T1000 (cell line): ENCODE measurements at places on chromosomes 6 and 20.

GRCh38 chr20:40678286-40678875 is 10.7 kb downstream of the MAFB start:
- DNase-seq, result no peak

DNA sequence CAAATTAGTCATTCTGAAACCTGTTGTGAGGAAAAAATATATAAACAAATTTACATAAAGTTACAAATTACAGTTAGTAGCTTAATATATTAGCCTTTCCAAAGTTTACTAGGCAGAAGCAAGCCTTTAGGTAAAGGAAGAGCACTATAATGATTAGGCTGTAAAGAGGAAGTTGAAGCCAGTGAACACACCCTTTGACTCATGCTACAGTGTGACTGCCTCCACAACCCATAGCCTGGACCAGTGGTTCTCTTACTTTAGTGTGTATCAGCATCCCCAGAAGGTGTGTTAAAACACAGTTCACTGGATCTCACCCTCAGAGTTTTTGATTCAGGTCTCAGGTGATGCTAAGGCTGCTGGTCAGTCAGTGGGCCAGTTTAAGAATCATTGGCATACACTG is 91.4 kb upstream of the DEFB112 start:
- DNase-seq, result no peak

- DNase-seq, result no peak
These were observed 30.8 kb downstream of the GSTA4 start for GRCh38 chr6:52964318-52964717.

GRCh38 chr20:40651151-40651550 is 37.9 kb downstream of the MAFB start:
- no peak for DNase-seq

DNA sequence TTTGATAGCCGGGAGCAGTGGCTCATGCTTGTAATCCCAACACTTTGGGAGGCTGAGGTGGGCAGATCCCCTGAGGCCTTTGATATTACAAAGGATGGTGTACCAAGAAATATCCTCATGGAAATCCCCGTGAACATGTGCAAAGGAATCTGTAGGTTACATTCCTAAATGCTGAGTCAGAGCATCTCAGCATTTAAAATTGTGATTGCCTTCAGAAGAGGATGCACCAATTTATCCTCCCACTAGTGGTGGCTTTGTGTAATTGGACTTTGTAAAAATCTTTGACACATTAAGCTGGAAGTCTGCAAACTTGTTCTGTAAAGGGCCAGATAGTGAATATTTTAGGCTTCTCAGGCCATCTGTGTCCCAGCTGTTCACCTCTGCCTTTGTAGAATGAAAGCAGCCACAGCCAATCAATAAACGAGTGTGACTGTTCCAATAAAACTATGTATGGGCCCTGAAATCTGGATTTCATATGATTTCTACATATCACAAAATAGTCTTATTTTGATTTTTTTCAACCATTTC is 11.8 kb downstream of the TMEM14B start:
- DNase-seq, result peak; percentile 83

DNA sequence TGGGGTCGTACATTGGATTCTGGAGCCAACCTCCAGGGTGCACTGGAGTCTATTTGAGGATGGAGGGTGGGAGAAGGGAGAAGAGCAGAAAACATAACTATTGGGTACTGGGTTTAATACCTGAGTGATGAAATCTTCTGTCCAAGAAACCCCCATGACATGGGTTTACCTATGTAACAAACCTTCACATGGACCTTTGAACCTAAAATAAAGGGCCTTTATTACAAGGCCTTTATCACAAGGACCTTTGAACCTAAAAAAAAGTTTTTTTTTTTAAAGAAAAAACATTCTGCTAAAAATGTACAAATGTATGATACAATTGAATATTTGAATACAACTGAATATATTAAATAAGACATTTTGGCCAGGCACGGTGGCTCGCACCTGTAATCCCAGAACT is 38.1 kb upstream of the ZNF133 start:
- DNase-seq, result no peak

DNA sequence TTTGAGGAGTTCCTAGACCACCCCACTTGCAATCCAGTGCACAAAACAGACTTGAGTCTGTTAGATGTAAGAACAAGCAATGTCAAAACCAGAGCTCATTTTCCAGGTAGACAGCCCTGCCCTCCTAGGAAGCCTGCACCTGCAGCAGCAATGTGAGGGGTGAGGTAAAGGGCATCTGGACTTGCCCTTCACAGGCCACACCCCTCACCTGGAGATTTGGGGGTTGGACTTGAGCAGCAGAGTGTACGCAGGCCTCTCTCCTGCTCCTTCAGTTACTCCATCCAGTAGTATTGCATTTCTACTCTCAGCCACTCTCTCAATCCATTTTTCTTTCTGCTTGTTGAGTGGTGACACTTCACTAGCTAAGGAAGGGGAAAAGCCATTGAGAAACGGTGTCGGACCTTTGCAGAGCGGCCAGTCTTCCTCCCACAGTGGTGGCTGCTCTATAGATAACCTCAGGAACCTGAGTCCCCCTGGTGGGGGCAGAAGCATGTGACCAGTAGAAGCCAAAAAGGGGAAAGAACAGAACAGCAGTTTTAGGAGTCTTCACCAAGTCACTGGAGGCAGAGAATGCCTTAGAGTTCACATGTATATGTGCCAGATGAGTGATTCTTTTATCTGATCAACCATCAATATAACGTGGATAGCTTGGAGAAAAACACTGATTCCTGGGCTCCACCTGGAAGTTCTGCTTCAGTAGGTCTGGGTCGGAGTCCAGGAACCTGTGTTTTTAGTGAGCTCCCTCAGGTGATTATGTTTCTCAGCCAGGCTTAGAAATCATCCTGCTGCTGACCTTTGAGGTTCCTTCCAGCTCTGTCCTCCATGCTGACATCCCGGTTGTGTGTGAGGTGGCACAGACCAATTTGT is 28.0 kb downstream of the ARFGEF2 start:
- no peak for DNase-seq

DNA sequence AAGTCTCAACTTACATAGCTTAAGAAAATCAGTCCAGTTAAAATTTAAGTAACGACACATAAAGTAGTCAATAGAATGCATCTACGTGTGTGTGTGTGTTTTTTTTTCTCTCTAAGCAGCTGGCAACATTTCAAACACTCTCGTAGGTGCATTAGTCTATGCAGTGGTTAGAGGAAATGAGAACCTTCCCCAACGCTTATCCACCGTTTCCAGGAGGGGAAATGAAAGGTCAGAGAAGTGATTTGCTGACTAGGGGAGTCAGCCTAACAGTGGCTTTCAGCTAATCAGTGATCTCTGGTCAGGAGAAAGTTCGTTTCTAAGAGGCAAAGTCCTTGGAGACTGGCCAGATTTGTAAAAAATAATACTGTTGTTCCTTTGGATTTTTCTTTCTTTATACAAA is 806.6 kb downstream of the C6orf118 start:
- no peak for DNase-seq

DNA sequence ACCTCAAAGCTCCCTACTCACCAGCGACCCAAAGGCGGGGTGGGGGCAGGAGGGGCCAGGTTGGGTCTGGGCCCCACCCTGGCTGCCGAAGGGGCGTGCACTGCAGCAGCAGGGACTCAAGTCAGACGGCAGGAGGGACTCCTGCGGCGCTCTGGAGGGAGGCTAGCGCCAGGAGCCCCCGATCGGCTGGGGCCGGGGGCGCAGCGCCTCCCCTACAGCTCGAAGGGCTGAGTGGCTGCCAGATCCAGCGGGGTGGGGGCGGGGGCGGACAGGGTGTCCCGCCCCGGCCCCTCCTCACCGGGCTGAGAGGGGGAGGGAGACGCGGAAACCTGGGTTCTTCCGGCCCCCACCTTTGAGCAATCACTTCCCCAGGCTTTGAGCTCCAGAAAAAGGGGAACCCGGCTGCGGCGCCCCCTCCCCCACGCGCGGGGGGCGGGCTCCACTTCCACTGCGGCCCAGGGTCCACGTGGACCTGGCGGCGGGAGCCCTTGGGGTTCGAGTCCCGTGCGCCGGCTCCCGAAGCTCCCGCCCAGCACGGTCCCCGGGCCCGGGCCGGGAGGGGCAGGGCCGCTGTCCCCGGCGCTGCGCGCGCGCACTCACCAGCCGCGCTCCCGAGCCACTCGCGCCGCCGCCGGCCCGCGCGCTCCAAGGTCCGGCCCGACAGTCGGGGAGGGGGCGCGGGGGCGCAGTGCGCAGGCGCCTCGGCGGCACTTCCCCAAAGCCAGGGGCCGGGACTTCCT is at the start of gene RGS19:
TSS of gene RGS19 (minus strand) at position 246 of the 740 bp plus-strand sequence. CDS start 2,632 bp downstream, outside the sequence.
- DNase-seq, result no peak

DNA sequence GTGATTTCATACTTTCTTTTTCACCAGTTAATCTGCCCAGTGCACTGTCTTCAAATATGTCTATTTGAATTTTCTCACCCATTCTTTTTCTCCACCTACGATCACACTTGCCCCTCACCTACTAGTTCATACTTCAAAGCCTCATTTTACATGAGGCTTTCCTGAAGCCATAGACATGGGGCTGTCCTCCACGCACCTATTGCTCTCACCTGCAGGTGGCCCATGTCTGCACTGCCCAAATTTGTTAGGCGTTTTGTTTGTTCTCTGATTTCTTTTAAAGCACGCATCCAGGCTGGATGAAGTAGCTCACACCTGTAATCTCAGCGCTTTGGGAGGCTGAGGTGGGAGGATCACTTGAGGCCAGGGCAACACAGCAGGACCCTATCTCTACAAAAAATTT is 106.8 kb upstream of the RIPOR2 start:
- DNase-seq, result no peak

- no peak for DNase-seq
These were observed 64.3 kb upstream of the PAK5 start for GRCh38 chr20:9903048-9903655.

- no peak for DNase-seq
These were observed 998 bp downstream of the BMP2 start for GRCh38 chr20:6768228-6769140.

- DNase-seq, result no peak
These were observed 274.1 kb downstream of the CLIC5 start for GRCh38 chr6:45741437-45742171.

GRCh38 chr6:81934936-81935335 is 182.5 kb upstream of the TENT5A start:
- no peak for DNase-seq

DNA sequence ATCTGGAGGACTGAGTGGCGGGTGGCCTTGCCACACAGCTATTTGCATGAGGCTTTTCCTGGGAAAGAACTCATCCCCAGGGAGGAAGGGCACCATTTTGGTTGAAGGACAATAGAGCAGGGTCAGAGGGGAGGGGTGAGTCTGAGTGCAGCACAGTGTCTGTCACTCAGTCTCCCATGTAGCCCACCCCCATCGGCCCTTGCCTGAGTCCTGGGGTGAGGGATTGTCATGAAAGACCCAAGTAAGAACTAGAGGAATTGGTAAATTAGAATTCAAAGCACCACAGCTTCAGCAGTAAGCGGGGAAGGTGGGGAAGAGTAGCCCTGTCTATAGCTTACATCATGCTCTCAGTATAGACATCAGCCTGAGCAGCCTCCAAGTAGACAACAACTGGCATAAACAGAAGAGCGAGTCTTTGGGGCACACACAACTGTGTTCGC is 90.4 kb upstream of the TMEM30A start:
- DNase-seq, result no peak

DNA sequence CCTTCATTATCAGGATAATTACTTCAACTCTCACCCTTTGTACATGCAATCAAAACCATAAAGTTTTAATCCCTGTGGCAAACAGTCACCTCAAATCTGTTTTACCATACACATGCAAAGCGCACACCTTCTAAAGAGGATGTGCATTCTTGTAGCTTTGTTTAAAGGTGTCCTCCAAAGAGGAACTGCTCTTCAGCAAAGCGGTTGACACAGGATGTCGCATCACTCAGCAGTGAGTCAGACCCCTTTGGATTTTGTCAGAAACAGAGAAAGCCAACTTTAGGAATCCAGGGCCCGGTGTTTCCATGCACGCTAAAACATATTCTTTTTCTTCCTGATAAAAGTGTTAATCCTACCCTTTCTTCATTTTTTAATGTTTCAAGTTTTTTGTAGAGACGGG is 268.3 kb upstream of the ARID1B start:
- no peak for DNase-seq

DNA sequence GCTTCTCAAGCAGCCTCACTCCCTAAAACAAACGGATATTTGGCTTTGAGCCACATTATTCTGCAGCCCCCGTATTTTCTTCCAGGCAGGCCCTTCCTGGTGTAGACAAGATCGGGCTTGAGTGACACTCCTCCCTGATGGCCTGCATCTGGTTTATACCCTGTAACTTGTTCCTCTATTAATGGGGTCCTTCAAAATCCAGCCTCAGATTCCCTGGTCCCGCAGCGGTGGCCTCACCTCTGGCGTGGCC is 375 bp upstream of the TMEM14C start:
- DNase-seq, result no peak

GRCh38 chr6:18147160-18147559 is 7.7 kb downstream of the TPMT start:
- no peak for DNase-seq

DNA sequence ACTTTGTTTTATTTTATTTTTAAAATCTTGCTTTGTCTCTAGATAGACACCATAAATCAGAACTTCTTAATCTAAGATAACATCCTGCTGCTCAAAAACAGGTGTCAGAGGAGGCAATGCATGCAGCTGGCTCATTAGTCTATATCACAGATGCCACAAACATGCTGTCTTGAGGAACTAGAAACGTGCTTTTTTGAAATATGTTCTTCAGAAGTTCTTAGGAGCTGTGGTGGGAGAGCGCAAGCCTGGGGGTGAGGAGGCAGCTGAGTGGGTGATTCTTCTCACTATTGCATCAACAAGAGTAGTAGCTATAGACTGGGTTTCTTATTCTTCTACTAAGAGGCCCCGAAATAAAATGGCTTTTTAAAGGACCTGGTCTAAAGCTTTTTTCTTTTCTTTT is 23.4 kb downstream of the IL22RA2 start:
- DNase-seq, result no peak

DNA sequence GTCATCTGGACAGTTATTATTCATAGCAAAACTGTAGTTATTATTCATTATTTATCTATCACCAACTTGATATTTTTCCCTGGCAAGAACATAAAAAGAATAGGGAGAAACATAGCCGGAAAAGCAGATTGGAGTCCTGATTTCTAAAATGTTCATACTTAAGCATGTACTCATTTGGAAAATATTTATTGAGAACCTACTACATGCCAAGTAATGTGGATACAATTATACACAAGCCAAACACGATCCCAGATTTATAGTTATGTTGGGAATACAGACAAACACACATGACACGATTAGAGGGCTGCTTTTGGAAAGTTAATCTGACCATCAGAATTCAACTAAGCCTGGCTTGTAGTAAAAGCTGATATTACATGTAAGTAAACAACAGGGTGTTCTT is 30.7 kb downstream of the ARHGAP18 start:
- DNase-seq, result no peak

DNA sequence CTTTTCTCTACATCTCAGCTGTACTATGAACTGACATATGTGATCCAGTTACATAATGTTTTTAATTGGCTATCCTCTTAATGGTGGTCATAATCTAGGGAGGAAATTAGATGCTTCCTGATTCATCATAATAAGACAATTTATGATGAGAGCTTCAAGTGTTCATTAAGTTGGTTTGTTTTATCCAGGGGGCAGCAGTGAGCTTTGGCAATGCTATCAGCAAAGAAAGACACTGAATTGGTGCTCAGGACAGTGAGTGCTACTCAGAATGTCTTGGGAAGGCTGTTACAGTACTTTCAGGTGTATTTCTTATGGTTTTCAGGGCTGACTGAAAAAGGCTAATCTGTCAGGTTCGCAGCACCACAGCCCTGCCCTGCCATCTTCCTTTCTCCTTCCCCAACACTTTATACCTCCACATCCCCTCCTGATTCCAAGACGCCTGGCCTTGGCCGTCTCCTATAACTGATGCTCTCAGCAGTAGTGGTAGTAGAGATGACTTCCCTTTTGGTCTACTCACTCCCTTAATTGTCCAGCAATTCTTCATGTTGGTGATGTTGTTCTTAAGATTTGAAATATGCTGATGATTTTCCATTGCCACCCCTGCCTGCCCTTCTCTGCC is 67.0 kb upstream of the TNFAIP3 start:
- DNase-seq, result no peak
